ENCODE measurements at places on chromosomes 6 and 20.

DNA sequence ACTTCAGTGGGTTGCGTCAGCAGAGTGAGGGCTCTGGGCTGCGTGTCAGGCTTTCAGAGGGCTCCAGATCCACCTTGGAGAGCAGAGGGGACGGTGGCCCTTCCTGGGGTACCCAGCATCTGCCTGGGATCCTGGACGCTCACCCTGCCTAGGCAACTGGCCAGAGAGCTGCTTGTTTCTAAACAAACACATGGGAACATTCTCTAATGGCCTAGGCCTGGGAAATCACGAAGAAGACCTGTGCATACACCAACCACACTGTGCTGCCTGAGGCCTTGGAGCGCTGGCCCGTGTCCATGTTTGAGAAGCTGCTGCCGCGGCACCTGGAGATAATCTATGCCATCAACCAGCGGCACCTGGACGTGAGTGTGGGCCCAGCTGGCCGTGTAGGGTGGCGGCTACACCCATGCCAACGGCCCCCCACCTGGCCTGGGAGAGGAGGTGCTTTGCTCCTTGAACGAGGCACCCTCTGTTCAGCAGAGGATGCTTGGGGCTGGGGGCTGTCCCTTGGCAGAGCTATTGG, 32.2 kb downstream of the PYGB start:
- H3K4me3 ChIP-seq, result no peak overlapping the region
- peaks cover 27% of the 10 kb centered on the region for H3K4me1 ChIP-seq
- peaks cover 59% of the 10 kb centered on the region for H3K36me3 ChIP-seq
- DNase-seq, result peak; percentile 16

DNA sequence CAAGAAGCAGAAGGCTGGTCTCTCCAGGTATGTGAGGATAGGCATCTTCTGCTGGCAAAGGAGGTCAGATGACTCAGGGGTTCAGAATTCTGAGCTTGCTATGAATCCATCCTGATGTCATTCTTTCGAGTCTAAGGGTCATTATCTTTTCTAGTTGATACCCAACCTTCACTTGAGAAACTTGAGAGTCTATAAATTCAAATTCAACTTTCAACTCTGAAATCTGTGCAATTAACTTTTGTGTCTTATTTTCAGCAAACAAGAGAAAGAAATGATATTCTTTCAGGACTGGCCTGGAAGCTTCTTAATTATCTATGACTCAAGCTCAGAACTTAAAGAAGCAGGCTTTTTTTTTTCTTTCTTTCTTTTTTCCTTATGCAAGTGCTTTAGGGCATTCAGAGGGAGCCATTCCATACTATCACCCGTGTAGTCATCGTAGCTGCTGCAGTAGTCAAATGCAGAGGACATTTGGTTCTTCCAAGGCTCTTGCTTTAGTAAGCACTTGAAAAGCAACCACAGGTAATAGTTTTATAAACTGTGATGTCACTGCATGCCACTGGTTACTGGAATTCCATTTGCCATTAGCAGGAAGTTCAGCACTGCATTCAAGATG, 93.0 kb downstream of the ADTRP start:
- no peaks in the 10 kb centered on the region for H3K4me1 ChIP-seq
- H3K36me3 ChIP-seq, result no peaks in the 10 kb centered on the region
- peaks cover 18% of the 10 kb centered on the region for H3K27me3 ChIP-seq
- H3K27ac ChIP-seq, result no peak overlapping the region
- no peak for DNase-seq
- no peak overlapping the region for H3K4me3 ChIP-seq

DNA sequence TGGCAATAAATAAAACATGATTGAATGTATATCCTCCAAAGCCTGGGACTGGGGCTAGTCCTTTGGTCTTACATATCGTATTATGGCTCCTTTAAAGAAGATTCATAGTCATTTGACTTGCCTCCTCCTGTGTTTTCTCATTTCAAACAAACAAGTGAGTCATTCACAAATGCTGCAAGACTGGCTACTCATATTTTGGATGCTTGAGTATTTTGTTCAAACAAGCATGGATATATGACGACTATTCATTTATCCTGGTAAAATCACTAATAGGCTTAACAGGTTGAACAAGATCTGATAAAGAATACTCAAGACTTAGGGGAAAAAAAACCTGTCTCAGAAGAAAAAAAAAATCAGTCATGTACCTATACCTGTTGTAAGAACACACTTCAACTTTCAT, 111.1 kb upstream of the CCDC28A start:
- H3K4me1 ChIP-seq, result no peaks in the 10 kb centered on the region
- no peaks in the 10 kb centered on the region for H3K36me3 ChIP-seq
- no peak for DNase-seq

DNA sequence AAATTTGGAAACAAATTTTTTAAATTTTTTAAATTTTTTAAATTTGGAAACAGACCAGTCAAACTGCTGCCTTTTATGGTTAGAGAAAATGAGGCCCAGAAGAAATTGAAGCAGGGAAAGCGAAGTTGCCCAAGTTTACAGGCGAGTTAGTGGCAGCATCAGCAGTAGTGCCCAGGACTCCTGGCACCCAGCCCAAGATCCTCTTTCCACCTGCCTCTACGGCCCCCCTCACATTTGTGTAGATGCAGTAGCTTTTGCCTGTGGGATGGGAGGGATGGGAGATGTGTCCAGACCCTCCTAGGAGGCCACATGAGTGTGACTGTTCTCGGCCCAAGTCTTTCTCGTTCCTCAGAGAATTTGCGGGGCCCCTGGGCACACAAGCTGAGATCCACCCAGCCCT, 49.8 kb downstream of the HNF4A start:
- no peaks in the 10 kb centered on the region for H3K4me1 ChIP-seq
- no peak overlapping the region for H3K27ac ChIP-seq
- no peak for DNase-seq
- no peak overlapping the region for H3K4me3 ChIP-seq

- DNase-seq, result no peak
- no peaks in the 10 kb centered on the region for H3K27me3 ChIP-seq
- no peak overlapping the region for H3K4me3 ChIP-seq
- peaks cover 50% of the 10 kb centered on the region for H3K36me3 ChIP-seq
These were observed 26.0 kb downstream of the MYLIP start for GRCh38 chr6:16154904-16155303.

DNA sequence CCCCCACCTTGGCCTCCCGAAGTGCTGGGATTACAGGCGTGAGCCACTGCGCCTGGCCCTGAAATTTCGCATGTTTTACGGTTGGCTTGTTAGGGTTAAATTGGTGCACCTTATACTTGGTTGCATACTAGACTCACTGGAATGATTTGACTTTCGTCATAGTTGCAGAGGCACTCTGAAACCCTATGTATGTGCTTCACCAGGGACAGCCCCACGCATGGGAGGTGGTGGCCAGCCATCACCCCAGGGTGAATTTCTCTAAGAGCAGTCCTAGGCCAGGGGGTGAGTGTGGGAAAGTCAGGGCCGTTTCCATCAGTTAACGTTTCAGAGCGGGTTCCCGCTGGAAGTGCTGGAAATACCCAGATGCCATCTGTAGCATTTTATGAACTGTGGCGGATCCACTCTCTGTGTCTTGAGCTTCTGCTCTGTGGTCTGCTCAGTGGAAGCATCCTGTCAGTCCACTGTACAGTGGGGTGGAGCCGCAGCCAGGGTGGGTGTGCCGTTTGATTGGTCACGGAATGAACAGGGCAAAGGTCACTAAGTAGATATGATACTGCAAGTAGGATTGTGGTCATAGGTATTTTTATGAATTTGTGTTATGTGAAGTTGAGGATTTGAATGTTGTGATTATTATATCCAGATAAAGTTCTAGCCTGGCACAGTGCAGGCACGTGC, 13.2 kb downstream of the DNAJC5 start:
- no peak for DNase-seq
- H3K4me3 ChIP-seq, result no peak overlapping the region
- H3K36me3 ChIP-seq, result peaks cover 12% of the 10 kb centered on the region
- H3K27ac ChIP-seq, result no peak overlapping the region

DNA sequence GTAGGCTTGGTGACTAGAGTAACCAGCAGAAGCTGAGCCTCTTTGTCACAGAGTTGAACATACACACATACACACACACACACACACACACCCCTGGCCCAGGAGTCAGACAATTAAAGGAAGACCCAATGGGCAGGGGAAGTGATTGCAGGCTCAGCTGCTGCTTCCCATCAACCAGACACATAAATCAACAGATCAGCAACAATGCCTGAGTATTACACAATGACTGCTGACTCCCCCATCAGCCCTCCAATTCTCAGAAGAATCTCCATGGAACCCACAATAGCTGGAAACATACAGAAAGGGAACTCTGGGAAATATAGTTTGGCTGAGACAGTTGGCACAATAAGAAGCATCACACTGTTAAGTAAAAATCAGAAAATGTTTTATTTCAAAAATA, 270.4 kb upstream of the PLCB4 start:
- H3K27ac ChIP-seq, result no peak overlapping the region
- H3K4me3 ChIP-seq, result no peak overlapping the region
- no peaks in the 10 kb centered on the region for H3K27me3 ChIP-seq
- DNase-seq, result no peak
- H3K4me1 ChIP-seq, result no peaks in the 10 kb centered on the region

GRCh38 chr6:14732844-14733757, 512.8 kb upstream of the JARID2 start:
- no peaks in the 10 kb centered on the region for H3K27me3 ChIP-seq
- peaks cover 99% of the 10 kb centered on the region for H3K4me1 ChIP-seq
- DNase-seq, result no peak
- H3K4me3 ChIP-seq, result peak overlapping the region; percentile 11
- H3K27ac ChIP-seq, result peak overlapping the region; percentile 76

Measured in activated B cell treated with CpG ODN at 0.5 μM for 24 hours (primary cell).